ENCODE measurements at places on chromosomes 3 and 15.

- no peak for DNase-seq
Observed at GRCh38 chr3:102826636-102827035, 391.8 kb downstream of the ZPLD1 start.

- DNase-seq, result no peak
Observed at GRCh38 chr15:61923173-61923572, 137.1 kb downstream of the VPS13C start.

DNA sequence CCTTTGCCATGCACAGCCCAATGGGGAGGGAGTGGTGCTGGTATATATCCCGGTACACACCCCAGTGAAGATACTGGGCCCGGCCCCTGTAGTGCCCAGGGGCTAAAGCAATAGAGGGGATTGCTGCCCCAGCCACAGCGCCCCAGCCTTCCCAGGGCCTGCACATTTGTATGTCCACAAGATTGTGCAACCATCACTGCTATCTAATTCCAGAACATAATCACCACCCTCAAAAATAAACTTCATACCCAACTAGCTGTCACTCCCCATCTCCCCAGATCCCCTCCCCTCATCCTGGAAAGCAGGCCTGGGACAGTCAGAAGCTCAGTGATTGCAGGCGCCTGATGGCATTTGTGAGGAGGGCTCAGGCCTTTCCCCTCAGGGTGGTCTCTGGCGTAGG is 13.5 kb downstream of the GNAI2 start:
- no peak for DNase-seq

DNA sequence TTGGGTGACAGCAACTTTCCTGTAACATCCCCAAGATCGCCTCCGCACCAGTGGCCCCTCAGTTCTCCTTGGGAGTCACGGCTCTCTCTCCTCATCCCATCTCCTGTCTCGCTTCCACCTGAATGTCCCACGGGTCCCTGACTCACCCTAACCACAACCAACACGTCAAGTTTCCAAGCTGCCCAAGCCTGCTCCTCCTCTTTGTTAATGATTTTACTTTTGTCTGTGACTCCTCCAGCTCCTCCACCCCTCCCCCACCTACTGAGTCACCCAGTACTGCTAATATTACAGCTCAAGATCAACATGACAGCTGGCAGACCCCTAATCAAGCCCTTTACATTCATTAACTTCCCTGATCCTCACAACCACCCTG is 39.3 kb downstream of the BDH1 start:
- DNase-seq, result no peak

DNA sequence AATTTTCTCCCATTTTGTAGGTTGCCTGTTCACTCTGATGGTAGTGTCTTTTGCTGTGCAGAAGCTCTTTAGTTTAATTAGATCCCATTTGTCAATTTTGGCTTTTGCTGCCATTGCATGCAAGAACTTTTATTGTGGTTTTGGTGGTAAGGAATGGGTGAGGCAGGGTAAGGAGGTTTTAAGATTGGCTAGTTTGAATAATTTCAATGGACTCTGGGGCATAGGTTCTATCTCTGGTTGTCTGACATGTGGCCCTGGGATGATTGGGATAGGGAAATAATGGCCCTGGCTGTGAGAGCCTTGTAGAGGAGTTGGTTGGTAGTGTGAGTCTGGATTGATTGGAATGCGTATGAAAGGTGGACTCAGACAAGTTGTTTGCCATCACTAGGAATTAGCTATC is 38.0 kb downstream of the SEC22A start:
- no peak for DNase-seq

DNA sequence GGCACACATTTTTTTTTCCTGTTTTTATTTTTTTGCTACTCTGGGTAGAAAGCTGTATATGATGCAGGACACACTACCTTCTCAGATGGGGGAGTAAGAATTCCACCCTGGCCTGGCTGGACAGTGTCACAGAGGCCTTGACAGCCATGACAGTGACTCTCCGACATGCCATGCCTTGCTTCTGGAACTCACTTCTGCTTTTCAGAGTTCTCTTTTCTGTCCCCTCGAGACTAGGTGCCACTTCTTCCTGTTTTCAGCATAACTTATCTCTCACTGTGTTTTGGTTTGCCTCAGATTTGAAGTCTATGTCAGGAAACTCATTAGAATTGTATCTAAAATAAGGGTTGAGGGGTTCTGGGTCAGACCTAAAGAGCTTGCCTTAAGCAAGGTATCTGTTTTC is 69.1 kb upstream of the SEC13 start:
- DNase-seq, result no peak

DNA sequence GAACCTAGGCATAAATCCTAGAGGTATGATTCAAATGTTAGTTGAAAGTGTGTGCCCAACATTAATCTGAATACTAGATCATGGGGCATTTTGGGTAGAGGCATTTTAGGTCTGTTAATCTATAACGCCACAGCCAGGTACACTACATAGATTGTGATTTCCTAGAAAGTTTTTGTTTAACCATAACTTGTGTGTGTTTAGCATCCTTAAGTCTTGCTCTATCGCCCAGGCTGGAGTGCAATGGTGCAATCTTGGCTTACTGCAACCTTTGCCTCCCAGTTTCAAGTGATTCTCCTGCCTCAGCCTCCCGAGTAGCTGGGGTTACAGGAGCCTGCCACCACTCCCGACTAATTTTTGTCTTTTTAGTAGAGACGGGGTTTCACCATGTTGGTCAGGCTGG is 59.1 kb downstream of the TRIM71 start:
- DNase-seq, result no peak

GRCh38 chr3:71121429-71122167 is 461.9 kb downstream of the FOXP1 start:
- DNase-seq, result no peak

All from activated naive CD4-positive, alpha-beta T cell (primary cell).